ENCODE measurements at places on chromosomes 6 and 20.

DNA sequence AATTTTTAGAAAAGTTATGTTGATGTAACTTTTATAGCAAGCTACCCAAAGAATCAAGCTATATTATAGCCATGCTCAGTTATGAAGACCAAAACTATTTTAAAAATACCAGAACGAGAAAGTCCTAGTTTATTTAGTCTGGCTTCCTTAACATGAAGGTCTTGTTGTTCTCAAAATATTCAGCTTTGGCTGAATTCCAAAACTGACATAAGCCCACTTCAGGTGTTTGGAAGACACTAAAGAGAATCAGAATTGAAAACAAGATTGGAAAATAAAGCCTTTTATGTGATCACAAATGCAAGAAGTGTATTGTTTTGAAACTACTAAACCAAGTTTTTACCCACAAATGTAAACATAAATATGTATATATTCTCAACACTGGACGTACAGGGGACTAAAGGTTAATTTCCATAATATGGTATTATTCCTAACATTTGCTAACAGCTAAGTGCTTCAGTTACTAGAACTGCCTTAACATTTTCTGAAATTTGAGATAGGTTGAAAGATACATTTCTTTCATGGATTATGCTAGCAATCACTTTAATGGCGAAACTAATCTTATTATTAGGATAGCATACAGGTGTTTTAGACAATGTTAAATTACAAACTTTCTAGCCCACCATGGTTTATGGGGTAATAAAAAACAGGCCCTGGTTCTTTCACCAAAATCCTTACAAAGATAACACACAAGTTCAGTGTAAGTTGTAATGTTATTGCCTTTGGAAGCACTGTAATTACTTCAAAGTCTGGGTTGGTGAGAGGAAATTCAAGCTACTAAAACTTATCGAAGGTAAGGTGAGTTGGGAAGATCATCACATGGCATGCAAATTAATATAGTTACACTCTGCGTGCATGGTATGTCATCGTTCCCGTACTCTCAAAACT is 1.6 kb downstream of the MAP3K5 start:
- DNase-seq, result no peak

DNA sequence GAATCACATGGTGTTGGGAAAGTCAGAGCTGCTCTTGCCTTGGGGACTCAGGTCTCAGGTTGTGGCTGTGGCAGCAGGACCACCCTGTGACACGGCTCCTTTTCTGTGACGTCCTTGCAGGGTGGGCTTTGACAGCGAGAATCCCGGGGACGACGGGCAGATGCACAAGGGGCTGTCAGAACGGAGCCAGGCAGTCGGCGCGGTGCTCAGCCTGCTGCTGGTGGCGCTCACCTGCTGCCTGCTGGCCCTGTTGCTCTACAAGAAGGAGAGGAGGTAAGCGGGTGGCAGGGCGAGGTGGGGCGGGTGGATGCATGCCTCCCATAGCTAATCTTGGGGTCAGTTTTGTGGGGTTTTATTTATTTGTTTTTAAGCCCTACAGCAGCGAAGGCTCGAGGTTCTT is 19.2 kb upstream of the SLC22A1 start:
- no peak for DNase-seq

DNA sequence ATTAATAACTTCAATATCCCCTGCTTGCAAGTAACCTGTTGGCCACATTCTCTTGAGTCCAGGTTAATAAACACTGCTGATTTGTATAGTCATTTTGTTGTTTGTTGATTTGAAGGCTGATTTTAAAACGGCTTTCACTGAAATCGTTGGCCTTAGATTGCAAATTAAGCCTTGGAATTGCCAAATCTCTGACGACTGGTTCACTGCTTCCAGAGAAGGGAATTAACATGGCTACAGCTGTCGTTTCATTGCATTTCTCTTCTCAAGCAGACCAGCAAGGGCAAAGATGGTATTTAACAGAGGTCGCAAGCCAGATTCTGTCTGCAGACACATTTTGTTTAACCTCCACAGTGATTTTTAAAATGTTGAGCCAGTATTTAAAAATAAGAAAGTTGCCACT is 470.9 kb downstream of the TFAP2A start:
- no peak for DNase-seq

DNA sequence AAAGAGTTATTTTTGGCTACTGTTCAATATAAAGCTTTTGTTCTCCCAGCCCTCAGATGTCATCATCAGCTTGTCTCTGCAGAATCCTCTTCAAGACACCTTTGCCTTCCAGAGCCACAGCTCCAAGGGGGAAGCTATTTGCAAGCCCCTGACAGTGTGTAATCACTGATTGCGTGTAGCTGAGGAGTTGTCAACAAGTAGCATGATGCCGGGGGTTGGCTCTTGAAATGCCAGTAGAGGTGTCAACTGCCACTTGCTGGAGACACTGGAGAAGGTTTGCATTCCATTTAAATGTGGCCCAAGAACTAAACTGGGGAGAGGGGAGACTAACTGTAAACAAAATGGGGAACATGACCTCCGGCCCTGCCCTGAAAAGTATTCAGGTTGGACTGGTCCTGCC is 44.3 kb upstream of the PDYN start:
- no peak for DNase-seq

DNA sequence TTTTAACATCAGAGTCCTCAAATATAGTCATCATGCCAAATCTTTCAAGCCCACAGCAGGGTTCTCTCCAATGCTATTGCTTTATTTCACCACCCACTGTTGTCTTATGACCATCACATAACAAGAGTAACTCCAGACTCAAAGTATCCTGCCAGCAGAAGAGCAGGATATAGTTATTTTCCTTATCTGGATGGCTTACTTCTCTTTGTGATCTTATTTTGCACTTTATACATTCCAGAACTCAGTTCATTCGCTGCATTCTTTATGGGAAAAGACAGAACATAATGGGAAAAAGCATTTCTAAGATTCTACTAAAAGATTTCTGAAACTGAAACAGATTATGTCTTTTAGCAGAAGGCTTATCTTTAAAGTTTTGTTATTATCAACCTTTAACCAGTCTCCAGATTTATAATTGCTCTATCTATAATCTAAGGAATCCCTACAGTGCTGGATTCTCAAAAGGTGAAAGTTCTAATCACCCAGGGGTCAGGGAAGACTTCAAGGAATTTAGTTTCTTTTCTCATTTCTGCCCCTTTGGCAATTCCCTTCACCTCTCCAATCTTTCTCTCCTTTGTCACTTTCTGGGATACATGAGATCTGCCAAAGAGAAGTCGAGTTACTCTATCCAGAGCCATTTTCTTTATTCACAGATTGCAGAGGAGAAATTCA is 190.4 kb downstream of the TPBG start:
- DNase-seq, result no peak

GRCh38 chr20:1825507-1825906 is 69.7 kb upstream of the SIRPA start:
- peak; percentile 34 for DNase-seq

DNA sequence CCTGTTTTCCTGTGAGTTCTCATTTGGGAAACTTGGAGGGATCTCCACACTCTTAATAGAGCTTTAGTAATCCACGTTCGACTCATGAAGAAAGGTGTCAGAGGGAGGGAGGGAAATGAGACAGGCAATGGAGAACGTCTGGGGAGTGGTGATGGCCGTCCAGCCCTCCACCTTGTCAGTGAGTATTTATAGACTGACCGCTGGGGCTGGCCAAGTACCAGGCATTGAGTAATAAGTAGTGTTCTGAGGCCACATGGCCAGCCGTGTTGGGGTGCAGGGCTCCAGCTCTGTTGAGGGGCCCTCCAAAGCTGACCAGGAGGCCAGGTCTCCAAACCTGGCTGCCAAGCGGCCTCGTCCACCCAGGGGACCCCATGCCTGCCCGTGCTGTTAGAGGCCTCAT is 11.3 kb upstream of the DSN1 start:
- no peak for DNase-seq

- no peak for DNase-seq
Measured at GRCh38 chr6:35024551-35025054, 116.5 kb downstream of the TCP11 start.

DNA sequence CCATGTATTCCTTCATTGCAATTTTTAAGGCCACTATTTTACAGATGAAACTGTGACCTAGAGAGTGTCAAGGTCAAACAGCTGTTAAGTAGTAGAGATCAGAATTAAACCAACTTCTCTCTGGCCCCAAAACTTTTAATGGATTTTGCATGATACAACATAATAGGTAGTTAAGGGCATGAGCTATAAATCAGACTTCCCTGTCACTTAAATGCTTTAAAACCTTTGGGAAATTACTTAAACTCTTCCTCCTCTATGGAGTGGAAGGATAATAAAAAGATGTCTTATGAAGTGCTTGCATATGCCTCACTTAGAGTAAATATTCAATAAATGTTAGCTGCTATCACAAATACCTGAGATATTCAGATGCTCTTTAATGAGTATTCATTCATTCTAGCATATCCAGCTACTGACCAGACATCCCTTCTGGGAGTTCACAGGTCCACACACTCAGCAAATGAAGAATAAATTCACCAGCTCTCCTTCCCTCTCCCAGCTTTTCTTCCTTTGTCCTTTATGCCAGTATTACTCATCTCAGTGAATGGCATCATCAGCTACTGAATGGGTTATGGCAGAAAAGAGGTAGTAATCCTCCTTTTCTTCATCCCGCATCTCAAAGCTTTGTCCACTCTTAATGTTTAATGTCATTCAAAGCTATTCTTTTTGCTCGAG is 36.2 kb downstream of the EYA4 start:
- DNase-seq, result no peak

DNA sequence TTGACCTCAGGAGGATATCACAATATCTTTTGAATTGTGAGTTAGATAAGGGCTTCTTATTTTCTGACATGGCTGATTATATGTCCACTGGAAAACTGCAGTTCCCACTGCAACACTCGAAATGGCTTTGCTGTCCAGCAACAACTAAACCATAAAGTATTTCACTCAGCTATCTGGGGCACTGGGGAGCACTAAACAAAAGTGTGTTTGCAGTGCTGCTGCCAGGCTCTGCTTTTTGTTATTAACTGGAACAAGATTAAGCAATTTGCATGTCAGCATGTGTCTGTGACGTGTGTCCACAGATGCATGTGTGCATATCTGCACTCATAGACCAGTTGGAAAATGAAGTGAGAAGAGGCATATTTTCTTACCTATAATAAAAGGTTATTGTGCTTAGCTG is 107.8 kb upstream of the CCN2 start:
- no peak for DNase-seq

GRCh38 chr6:85920782-85921181 is 278.1 kb upstream of the SYNCRIP start:
- DNase-seq, result no peak
